ENCODE measurements at places on chromosomes 11 and 22. TPM values are rescaled to one million over a fixed set of nuclear protein-coding genes. Genes with fewer than 3 reads are reported as not detected.
A peak's percentile ranks its signal among the peaks of the same experiment; 100 is the strongest.

DNA sequence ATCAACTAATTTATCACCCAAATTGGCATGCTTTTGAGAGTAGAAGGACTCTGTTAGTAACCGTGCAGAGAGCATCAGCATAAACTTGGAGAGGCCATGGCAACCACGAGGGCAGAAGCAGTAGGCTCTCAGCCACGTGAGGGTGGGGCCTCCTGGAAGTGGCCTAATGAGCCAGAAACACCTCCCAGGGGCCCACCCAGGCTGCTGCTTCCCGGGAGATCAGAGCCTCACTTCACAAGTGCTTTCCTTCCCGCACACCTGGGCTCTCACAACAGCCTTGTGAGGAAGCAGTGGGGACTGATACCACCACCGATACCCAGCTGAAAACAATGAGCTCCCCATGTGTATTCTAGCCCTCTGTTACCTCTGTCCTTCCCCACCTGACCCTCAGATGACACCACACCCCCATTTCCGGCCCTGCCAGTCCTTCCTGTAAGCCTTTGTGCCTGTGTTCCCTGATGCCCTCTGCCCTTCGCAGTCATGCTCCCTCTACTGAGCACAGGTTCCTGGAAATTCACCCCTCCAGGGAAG is 17.0 kb downstream of the TRIM29 start:
- no peaks in the 10 kb centered on the region for H3K27me3 ChIP-seq
- no peak overlapping the region for H3K4me3 ChIP-seq
- no peaks in the 10 kb centered on the region for H3K4me1 ChIP-seq
- H3K36me3 ChIP-seq, result no peaks in the 10 kb centered on the region
- no peak overlapping the region for H3K27ac ChIP-seq

GRCh38 chr11:9313648-9314290 is 624 bp downstream of the TMEM41B start:
- H3K36me3 ChIP-seq, result no peaks in the 10 kb centered on the region
- peak overlapping the region; percentile 100 for H3K4me3 ChIP-seq
- H3K27ac ChIP-seq, result peak overlapping the region; percentile 86

- no peak overlapping the region for H3K27ac ChIP-seq
- H3K4me1 ChIP-seq, result peaks cover 7% of the 10 kb centered on the region
- no peak overlapping the region for H3K4me3 ChIP-seq
- H3K27me3 ChIP-seq, result no peaks in the 10 kb centered on the region
Measured at GRCh38 chr11:126465573-126466188, 110.2 kb downstream of the ST3GAL4 start.

The WEE1 gene
- polyA plus RNA-seq, result 11.1 TPM

GRCh38 chr11:61747192-61747966 is 5.1 kb upstream of the MYRF start:
- peak; percentile 86 for DNase-seq
- no peaks in the 10 kb centered on the region for H3K27me3 ChIP-seq

GRCh38 chr22:50313021-50313420 is 5.6 kb upstream of the PLXNB2 start:
- peaks cover 19% of the 10 kb centered on the region for H3K4me1 ChIP-seq
- no peaks in the 10 kb centered on the region for H3K27me3 ChIP-seq
- no peak overlapping the region for H3K4me3 ChIP-seq
- no peaks in the 10 kb centered on the region for H3K36me3 ChIP-seq
- no peak overlapping the region for H3K27ac ChIP-seq

GRCh38 chr11:73196576-73196975 is 21.5 kb upstream of the P2RY2 start:
- H3K27ac ChIP-seq, result no peak overlapping the region
- H3K4me1 ChIP-seq, result no peaks in the 10 kb centered on the region
- peak; percentile 13 for DNase-seq
- no peaks in the 10 kb centered on the region for H3K36me3 ChIP-seq

GRCh38 chr11:128929468-128929867 is 13.2 kb downstream of the TP53AIP1 start:
- H3K4me3 ChIP-seq, result no peak overlapping the region
- H3K36me3 ChIP-seq, result no peaks in the 10 kb centered on the region
- no peak overlapping the region for H3K27ac ChIP-seq

- DNase-seq, result no peak
- no peaks in the 10 kb centered on the region for H3K27me3 ChIP-seq
- H3K4me1 ChIP-seq, result no peaks in the 10 kb centered on the region
- H3K27ac ChIP-seq, result no peak overlapping the region
- H3K4me3 ChIP-seq, result no peak overlapping the region
Measured at GRCh38 chr11:111452817-111453552, 59.2 kb downstream of the BTG4 start.

GRCh38 chr11:1559111-1559951 is 12.7 kb downstream of the DUSP8 start:
- DNase-seq, result peak; percentile 99
- no peaks in the 10 kb centered on the region for H3K27me3 ChIP-seq
- no peak overlapping the region for H3K4me3 ChIP-seq
- peak overlapping the region; percentile 94 for H3K27ac ChIP-seq

GRCh38 chr11:130055617-130056016 is 14.1 kb upstream of the APLP2 start:
- no peaks in the 10 kb centered on the region for H3K27me3 ChIP-seq
- no peak overlapping the region for H3K27ac ChIP-seq
- no peaks in the 10 kb centered on the region for H3K36me3 ChIP-seq
- no peak overlapping the region for H3K4me3 ChIP-seq

- H3K27me3 ChIP-seq, result no peaks in the 10 kb centered on the region
- no peaks in the 10 kb centered on the region for H3K36me3 ChIP-seq
- H3K4me1 ChIP-seq, result peaks cover 4% of the 10 kb centered on the region
- H3K4me3 ChIP-seq, result no peak overlapping the region
Measured at GRCh38 chr11:82195283-82195682, 538.4 kb downstream of the FAM181B start.

DNA sequence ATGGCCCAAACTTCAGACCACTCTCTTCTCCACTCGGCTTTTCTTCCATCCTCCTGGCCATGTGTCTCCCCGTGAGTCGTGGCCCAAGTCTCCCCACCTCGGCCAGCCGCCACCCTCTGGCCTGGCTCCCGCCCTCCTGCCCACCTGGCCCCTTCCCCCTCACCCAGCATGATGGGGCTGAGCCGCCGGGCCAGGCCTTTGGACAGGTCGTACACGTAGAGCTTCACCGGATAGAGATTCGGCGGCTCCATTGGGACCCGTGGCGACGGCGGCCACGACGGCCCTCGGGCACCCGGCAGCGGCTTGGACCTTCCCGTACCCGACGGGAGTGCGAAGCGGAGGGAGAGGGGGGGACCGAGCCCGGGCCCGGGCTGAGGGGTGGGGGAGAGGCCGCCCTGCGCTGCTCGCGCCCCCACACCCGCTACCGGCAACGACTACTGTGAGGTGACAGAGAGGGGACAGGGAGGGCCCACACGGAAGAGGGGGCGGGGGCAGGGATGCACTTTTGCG is at the start of gene DESI1:
DESI1 (minus strand) TSS at position 455 of the 510 bp plus-strand sequence; CDS start at position 251, 204 bp downstream.
- H3K27me3 ChIP-seq, result no peaks in the 10 kb centered on the region
- H3K36me3 ChIP-seq, result peaks cover 22% of the 10 kb centered on the region
- H3K4me3 ChIP-seq, result peak within 1 kb of the TSS; percentile 95
- H3K4me1 ChIP-seq, result peaks cover 32% of the 10 kb centered on the region

DNA sequence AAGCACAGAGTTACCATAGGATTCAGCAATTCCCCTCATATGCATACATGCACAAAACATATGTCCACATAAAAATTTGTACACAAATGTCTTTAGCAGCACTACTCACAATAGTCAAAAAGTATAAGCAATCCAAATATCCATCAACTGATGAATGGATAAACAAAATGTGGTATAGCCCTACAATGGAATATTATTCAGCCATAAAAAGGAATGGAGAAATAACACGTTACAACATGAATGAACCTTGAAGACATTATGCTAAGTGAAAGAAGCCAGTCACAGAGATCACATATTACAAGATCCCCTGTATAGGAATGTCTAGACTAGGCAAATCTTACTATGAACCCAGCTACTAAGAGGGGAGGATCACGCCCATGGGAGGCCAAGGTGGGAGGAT is 7.2 kb downstream of the PRR14L start:
- no peaks in the 10 kb centered on the region for H3K27me3 ChIP-seq
- DNase-seq, result no peak
- peaks cover 9% of the 10 kb centered on the region for H3K4me1 ChIP-seq
- no peak overlapping the region for H3K27ac ChIP-seq
- H3K4me3 ChIP-seq, result no peak overlapping the region

The KCNK4 gene
- polyA plus RNA-seq, result not detected

GRCh38 chr11:64536997-64537396 is 54.0 kb upstream of the SLC22A12 start:
- no peaks in the 10 kb centered on the region for H3K36me3 ChIP-seq
- H3K27ac ChIP-seq, result no peak overlapping the region
- no peaks in the 10 kb centered on the region for H3K27me3 ChIP-seq
- DNase-seq, result no peak
- no peak overlapping the region for H3K4me3 ChIP-seq

DNA sequence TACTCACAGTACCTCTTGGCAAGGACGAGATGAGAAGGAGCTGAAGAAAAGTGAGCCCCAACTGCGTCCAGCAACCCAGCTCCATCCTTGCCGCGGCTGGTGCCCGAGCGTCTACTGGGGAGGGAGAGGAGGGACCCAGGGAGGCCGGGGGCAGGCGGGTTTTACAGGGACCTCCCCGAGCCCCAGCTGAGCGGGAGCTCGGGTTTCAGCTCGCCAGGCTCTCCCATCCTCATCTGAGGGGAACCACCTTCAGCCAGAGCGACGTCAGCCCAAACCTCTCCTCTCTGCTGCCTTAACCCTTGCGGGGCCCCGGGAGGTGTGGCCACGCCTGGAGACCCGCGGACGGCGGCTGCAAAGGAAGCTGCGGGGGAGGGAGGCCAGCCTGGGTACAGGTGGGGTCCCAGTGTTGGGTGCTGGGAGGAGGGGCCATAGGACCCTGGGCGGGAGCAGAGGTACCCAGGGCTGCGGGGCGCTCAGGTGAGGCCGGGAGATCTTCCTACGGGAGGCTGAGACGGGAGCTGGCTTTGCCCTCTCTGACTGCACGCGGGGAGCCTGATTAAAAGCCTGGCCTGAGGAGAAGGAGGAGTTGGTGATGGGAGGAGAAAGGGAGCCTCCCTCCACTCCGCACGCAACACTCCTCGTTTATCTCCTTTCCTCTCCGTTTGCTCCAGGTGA is at the start of gene PAMR1:
PAMR1 (minus strand) TSS at position 116 of the 675 bp plus-strand sequence; CDS start at position 85, 31 bp downstream.
- peak within 1 kb of the TSS; percentile 31 for H3K4me3 ChIP-seq
- no peaks in the 10 kb centered on the region for H3K36me3 ChIP-seq
- H3K27ac ChIP-seq, result peak within 1 kb of the TSS; percentile 4

- peak; percentile 68 for DNase-seq
- H3K27ac ChIP-seq, result peak overlapping the region; percentile 78
- H3K36me3 ChIP-seq, result no peaks in the 10 kb centered on the region
- peak overlapping the region; percentile 69 for H3K4me3 ChIP-seq
- peaks cover 18% of the 10 kb centered on the region for H3K27me3 ChIP-seq
- H3K4me1 ChIP-seq, result peaks cover 7% of the 10 kb centered on the region
Measured at GRCh38 chr11:101128571-101129202, 926 bp downstream of the PGR start.

The SYT12 gene
- polyA plus RNA-seq, result 0.92 TPM

GRCh38 chr22:46777609-46777970 is 15.1 kb downstream of the TBC1D22A start:
- peaks cover 41% of the 10 kb centered on the region for H3K4me1 ChIP-seq
- no peak for DNase-seq
- H3K27me3 ChIP-seq, result no peaks in the 10 kb centered on the region

DNA sequence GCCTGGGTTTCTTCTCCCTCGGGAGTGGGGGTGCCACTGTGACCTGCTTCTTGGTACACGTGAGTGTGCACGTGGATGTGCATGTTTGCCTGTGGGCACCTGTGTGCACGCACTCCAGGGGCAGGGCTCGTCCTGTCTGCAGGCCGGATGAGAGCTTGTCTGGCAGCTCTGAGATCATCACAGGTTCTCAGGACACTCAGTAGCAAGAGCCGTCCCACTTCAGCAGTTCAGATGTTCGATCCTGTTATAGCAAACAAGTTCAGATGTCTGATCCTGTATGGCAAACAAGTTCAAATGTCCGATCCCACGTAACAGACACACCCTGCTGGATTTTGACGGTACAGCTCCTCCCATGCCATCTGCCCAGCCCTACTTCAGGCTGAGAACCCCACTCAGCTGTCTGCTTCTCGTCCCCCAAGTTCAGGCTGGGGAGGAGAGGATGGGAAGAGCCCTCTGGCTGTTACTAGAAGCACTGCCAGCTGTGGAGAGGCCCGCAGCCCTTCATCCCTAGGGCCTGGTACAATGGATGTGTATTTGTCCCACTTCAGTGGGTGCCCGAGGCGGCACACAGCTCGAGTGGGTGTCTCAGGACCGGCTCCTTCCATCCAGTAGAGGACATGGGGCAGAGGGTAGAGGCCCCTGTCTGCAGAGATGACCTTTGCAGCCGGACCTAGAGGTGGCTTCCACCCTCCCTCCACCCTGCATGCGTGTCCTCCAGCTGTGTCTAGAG is 1126.9 kb downstream of the BRD1 start:
- H3K4me3 ChIP-seq, result no peak overlapping the region
- H3K4me1 ChIP-seq, result no peaks in the 10 kb centered on the region
- no peak overlapping the region for H3K27ac ChIP-seq
- H3K36me3 ChIP-seq, result no peaks in the 10 kb centered on the region
- no peaks in the 10 kb centered on the region for H3K27me3 ChIP-seq

The TSPAN32 gene
- polyA plus RNA-seq, result not detected

The OR52H1 gene
- not detected for polyA plus RNA-seq

The MUC2 gene
- 40.2 TPM for polyA plus RNA-seq

GRCh38 chr11:24298146-24298545 is 198.7 kb upstream of the LUZP2 start:
- no peak for DNase-seq
- no peaks in the 10 kb centered on the region for H3K27me3 ChIP-seq
- no peaks in the 10 kb centered on the region for H3K4me1 ChIP-seq
- H3K4me3 ChIP-seq, result no peak overlapping the region
- no peaks in the 10 kb centered on the region for H3K36me3 ChIP-seq

The SLC35C1 gene
- polyA plus RNA-seq, result 11.6 TPM

DNA sequence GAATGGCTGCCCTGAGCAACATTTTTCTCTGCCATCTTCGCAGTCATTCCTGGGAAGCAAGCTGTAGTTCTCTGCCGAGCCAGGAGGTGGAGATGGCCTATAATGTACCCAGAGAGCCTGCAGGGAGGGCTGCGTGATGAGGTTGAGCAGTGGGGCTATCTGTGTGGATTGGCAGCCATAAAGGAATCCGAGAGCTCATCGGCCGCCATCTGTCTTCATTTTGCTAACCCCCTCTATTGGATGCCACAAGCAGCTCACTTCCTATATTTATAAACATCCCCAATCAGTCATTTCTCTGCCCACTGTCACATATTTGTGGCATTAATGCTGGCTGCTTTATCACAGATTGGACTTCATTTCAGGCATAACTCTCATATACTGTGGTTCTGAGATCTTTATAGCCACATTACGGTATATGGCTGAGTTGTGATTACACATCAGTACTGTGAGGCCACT is 209.5 kb downstream of the NTM start:
- H3K27me3 ChIP-seq, result no peaks in the 10 kb centered on the region
- no peaks in the 10 kb centered on the region for H3K36me3 ChIP-seq
- no peak overlapping the region for H3K4me3 ChIP-seq
- H3K27ac ChIP-seq, result no peak overlapping the region
- H3K4me1 ChIP-seq, result no peaks in the 10 kb centered on the region

- DNase-seq, result no peak
- H3K4me3 ChIP-seq, result no peak overlapping the region
- H3K27me3 ChIP-seq, result no peaks in the 10 kb centered on the region
- no peak overlapping the region for H3K27ac ChIP-seq
- H3K4me1 ChIP-seq, result no peaks in the 10 kb centered on the region
- no peaks in the 10 kb centered on the region for H3K36me3 ChIP-seq
Measured at GRCh38 chr11:22449441-22449840, 111.3 kb downstream of the SLC17A6 start.

The POTEH gene
- polyA plus RNA-seq, result not detected
